Chondrocyte (in vitro differentiated cells): ENCODE measurements at places on chromosomes 1 and 21. TPM values are rescaled to one million over a fixed set of nuclear protein-coding genes. Genes with fewer than 3 reads are reported as not detected.

DNA sequence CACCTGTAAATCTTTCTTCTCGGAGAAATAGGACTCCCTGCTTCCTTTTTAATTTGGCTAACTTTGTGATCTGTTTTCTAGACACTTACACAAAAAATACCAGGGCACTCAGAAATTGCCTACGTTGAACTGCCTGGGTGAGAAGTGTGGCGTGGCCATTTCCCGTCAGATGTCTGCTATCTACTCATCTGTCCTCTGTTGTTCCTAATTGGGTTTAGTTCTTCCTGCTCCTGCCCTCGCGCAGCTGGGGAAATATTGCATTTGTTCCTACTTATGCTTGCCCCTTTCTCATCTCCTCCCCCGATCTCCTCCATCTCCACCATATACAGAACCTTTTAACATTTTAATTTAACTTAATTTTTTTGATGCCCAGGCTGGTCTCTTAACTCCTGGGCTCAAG lies 55.1 kb downstream of the CD58 start:
- DNase-seq = no peak

DNA sequence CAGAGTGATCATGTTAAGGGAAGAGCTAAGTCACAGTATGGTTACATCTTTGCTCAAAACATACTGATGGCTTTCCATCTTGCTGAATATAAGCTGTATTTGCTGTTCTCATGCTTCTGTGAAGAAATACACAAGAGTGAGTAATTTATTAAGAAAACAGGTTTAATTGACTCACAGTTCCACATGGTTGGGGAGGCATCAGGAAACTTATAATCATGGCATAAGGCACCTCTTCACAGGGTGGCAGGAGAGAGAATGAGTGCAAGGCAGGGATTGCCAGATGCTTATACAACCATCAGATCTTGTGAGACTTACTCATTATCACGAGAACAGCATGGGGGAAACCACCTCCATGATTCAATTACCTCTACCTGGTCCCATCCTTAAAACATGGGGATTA lies 24.4 kb upstream of the RGS5 start:
- DNase-seq = no peak

- no peak for DNase-seq
These were observed at the start of gene DNALI1 for GRCh38 chr1:37556712-37557196. TSS of gene DNALI1 (plus strand) at chr1:37556940. CDS start at chr1:37556995, 55 bp downstream.

Gene KCTD3
- 25.3 to 35.6 TPM (median 25.9 TPM) in 3 replicates for total RNA-seq

DNA sequence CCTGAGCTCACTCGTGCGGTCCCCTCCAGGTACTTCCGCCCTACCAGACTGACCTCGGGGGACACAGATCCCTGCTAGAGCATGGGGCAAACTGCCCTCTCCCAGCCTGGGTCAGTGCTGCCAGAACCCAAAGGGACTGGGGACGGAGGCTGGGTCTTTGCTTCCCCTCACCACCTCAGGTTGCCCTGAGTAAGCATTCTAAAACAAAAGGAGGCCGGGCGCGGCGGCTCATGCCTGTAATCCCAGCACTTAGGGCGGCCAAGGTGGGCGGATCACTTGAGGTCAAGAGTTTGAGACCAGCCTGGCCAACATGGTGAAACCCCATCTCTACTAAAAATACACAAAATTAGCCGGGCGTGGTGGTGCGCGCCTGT lies 108.4 kb downstream of the SPSB1 start:
- no peak for DNase-seq

GRCh38 chr1:91374086-91374485 lies 30.6 kb downstream of the HFM1 start:
- no peak for DNase-seq

GRCh38 chr1:1191734-1192133 lies 14.7 kb downstream of the TNFRSF18 start:
- peak; percentile 46 for DNase-seq

Gene GNG4
- total RNA-seq = 0.19 to 0.60 TPM (median 0.38 TPM) in 3 replicates

DNA sequence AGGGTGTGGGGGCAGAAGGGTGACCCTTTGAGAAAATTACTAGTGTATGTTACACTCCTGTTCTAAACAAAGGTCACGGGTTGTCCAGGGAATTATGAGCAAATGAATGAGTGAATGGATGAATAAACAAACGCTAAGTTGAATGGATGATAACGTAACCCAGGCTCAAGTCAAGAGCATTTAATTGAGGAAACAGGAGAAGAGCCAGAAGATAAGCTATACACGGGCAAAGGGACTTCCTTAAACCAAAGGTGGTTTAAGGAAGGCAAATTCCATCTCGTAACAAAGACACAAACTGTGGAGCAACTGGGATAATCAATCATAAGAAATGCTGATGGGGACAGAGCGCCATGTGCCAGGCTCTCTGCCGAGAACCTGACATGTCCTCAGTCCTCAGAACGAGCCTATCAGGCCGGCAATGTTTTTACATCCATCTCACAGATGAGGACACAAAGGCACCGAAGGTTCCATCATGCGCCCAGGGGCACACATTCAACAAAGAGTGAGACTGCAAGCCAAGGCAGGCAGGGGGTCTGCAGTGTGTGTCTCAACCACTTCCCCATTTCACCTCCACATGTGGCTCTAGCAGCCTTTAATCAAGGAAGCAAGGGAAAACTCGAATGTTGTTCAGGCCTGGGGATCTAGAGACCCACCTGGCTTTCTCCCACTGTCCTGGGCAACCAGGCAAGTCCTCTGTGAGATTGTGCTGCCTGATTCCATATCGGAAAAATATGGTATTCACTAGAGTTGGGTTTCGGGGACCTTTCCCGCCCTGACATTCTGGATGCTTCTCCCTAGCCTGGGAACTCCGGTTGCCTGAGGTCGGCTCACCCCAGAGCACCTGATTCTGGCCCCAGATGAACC lies 126.8 kb upstream of the EDN2 start:
- no peak for DNase-seq

GRCh38 chr1:1630965-1631781 lies 800 bp upstream of the MMP23B start:
- DNase-seq = no peak

DNA sequence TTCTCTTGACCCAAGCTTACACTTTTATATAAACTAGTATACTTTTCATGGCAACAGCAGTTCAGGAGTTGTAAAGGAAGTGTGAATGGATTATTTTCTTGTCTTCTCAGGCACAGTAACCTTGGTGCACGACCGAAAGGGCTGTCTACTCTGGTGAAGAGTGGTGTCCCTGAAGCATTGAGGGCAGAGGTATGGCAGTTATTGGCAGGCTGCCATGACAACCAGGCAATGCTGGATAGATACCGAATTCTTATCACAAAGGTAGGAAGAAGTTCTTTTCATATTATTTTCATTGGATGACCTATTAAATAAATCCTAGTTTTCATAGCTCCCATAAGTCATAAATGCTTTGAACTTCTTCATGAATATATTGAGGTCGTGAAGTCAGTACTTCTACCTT lies 53.9 kb upstream of the GPR52 start:
- DNase-seq = no peak

DNA sequence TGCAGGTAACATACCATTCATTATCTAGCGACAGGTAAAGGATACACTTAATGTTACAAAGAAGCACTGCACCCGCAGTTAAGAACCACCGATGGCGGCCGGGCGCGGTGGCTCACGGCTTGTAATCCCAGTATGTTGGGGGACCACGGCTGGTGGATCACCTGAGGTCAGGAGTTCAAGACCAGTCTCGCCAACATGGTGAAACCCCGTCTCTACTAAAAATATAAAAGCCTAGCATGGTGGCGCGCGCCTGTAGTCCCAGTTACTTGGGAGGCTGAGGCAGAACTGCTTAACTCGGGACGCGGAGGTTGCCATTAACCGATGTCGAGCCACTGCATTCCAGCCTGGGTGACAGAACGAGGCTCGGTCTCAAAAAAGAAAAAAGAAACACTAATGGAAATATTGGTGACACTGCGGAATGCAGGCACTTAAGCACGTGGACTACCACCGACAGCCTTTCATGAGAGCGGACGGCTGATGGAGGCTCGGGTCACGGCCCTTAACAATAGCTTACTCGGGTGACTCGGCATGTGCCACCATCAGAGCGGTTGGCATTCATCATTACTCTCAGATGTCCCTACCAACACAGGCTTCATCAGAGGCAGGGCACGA lies 542 bp downstream of the GAS5 start:
- DNase-seq = no peak

Gene C1orf141
- total RNA-seq = not detected in 3 replicates

DNA sequence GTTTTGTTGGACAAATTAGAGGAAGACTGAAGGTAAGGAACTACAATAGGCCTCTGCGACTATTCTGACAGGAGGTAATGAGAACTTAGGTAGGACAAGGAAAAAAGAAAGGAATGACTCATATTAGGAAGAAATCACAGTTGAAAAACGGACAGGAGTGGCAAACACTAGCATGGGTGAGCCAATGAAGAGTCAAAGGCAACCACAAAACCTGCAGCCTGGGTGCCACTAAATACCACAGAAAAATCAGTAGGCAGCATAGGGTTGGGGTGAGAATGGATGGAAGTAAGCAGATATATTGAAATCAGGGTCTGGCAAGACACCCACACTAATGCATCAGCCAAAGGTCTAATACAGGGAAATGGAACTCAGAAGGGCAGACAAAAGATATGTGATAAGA lies 10.0 kb downstream of the RBM34 start:
- DNase-seq = no peak

Gene CDC73
- 63.2 to 80.7 TPM (median 69.4 TPM) in 3 replicates for total RNA-seq

GRCh38 chr1:38046333-38046883 lies at the start of gene POU3F1:
TSS of gene POU3F1 (minus strand) at chr1:38046793. CDS start at chr1:38046743, 50 bp downstream.
- DNase-seq = no peak

DNA sequence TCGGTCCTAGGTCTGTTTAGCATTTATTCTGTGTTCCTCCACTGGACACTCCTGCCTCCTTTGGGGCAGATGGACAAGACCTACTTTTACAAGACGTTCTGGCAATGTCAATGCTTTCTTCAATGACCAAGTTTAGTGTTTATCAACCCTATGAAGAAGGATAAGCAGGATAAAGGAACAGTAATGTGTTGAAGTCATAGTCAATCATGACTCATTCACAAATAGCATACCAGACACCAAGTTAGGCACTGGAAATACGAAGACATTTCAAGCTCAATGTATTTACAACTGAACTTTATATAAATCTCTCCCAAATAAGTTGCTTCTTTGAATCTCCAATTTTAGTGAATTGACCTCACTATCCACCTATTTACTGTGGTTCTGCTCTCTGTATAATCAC lies 4.8 kb upstream of the SLC35D1 start:
- no peak for DNase-seq

DNA sequence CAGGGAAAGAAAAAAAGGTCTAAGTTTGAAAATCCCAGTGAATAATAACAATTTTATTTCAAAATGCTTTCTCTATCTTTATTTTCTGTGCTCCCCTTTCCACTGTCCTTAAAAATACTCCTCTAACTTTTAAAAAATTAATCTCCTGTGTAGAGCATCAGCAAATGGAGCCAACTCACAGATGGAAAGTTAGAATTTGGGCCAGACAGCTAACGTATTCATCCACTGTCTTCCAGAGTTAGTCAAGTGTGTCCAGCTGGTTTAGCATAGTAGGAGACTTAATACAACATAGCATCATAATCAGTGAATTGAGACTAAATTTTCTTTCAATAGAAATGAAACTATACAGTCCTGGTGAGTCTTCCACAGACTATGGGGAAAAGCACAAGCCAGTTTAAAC lies 419.0 kb upstream of the LRRC7 start:
- no peak for DNase-seq
